Occipital lobe (tissue), 3 donors: ENCODE measurements at places on chromosomes 3 and 15. TPM values are rescaled to one million over a fixed set of nuclear protein-coding genes. Genes with fewer than 3 reads are reported as not detected.

Gene GCSAM
- total RNA-seq, result not detected

Gene BMF
- 4.2 TPM for total RNA-seq

- no peak for DNase-seq
These were observed 13.8 kb upstream of the PLA2G4D start for GRCh38 chr15:42108189-42108588.

GRCh38 chr3:177878957-177879356 lies 657.3 kb upstream of the KCNMB2 start:
- DNase-seq, result no peak

Gene A4GNT
- not detected for total RNA-seq

GRCh38 chr3:127688022-127688415 lies 15.3 kb downstream of the ABTB1 start:
- no peak for DNase-seq

DNA sequence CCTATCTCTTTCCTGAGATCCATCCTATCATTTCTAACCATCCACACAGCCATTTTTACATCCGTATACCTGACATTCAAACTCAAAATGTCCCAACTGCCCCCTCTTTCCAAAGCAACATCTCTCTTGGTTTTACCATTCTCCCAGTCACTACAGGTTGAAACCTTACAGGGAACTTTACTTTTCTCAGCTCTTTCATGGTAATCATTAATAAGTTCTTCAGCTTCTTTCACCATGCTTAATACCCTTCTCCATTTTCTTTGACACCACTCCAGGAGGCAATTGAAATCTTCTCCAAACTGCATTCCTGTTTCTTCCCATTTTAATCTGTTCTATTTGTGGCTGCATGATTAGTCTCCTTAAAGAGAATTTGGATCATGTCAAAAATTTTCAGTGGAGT lies 352.5 kb downstream of the GAP43 start:
- DNase-seq, result no peak

Gene SPPL2A
- total RNA-seq, result 36.0 TPM

Gene ZBED2
- total RNA-seq, result not detected

Gene MB21D2
- 61.9 TPM for total RNA-seq

DNA sequence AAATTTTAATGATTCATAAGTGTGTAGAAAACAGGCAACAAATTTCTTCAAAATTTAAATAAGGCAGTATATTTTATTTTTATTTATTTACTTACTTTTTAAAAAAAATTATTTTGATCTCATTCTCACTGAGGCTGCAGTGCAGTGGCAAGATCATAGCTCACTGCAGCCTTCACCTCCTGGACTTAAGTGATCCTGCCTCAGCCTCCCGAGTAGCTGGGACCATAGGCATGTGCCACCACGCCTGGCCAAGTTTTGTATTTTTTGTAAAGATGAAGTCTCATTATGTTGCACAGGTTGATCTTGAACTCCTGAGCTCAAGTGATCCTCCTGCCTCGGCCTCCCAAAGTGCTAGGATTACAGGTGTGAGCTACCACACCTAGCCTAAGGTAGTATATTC lies 61.2 kb upstream of the XRN1 start:
- DNase-seq, result no peak
